ENCODE measurements at places on chromosomes 12 and 14.

DNA sequence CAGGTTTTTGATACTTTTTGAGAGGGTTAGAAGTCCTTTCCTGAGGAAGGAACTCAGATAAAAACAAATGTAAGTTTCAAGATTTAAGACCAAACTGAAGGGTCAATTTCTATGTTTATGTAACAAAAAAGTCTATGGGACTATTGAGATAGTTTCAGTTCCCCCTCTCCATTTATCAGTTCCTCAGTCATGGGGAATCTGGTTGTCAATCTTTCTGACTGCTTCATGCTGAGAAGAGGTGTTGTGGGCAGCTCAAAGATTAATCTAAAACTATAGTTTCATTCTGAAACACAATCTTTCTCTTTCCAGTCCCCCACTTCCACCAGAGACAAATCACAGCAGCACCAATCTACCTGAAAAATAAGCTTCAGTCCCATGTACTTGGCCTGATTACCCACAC, 93.7 kb downstream of the KCNMB4 start:
- DNase-seq = no peak

DNA sequence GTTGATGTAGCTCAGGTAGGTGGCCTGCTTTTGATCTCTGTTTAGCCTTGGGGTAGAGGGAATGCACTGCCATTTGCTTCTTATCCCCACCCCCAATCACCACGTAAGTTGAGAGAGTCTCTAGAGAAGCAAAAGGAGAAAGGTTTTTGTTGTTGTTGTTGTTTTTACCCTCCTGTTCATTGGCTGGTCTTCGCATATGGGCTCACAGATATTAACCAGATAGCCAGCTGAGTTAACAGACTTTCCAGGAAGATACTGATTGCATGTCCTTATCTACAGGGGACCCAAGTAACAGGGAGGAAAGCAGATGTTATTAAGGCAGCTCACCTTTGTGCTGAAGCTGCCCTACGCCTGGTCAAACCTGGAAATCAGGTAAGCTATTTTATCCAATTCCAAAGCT, 2.9 kb downstream of the PA2G4 start:
- no peak for DNase-seq

DNA sequence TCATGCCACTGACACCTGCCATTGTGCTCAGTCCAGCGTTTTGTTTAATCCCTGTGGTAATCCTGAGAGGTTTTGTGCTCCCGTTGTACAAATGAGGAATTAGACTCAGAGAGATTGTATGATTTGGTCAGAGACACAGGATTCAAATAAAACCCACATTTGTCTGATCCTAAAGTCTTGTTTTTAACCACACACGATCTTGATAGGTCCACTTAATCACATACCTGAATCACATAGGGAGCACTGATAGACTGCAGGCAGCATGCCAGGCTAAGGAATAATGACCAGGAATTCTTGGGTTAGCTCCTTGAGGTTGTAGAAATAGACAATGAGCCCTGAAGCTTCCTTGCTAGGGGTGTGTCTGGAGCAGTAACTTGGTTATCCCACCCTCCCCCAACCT, 202.6 kb upstream of the RGS6 start:
- no peak for DNase-seq

- DNase-seq = no peak
Observed at GRCh38 chr14:69226736-69227135, 33.2 kb upstream of the GALNT16 start.

GRCh38 chr12:14846876-14847580, 3.7 kb upstream of the ART4 start:
- no peak for DNase-seq

GRCh38 chr12:114391088-114391487, 14.9 kb downstream of the TBX5 start:
- DNase-seq = no peak

DNA sequence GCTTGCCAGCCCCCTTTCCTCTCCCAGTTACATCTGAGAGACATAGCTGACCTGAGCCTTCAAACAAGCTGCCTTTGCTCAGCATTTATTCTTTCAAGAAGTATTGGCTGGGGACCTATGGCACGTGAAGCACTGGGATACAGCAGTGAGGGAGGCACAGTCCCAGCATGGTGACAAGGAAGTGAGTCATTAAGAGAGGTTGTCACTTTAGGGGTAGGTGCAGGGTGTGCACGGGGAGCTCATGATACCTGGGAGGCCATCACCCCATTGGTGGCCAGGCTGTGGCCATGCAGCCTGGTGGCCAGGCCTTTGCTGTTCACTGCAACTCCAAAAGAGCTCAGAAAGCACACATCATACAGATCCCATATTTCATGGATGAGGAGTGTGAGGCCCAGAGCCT, 5.7 kb upstream of the KRT75 start:
- no peak for DNase-seq

DNA sequence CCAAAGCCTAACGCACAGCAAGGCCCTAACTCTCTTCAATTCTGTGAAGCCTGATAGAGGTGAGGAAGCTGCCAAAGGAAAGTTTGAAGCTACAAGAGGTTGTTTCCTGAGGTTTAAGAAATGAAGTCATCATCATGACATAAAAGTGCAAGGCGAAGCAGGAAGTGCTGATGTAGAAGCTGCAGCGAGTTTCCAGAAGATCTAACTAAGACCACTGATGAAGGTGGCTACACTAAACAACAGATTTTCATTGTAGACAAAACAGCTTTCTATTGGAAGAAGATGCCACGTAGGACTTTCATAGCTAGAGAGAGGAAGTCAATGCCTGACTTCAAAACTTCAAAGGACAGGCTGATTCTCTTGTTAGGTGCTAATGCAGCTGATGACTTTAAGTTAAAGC, 385.6 kb upstream of the OR4E1 start:
- DNase-seq = no peak

- no peak for DNase-seq
Observed at GRCh38 chr12:120368789-120369602, at the start of gene MSI1. TSS of gene MSI1 (minus strand) at chr12:120369164. CDS start at chr12:120369091, 73 bp downstream.

DNA sequence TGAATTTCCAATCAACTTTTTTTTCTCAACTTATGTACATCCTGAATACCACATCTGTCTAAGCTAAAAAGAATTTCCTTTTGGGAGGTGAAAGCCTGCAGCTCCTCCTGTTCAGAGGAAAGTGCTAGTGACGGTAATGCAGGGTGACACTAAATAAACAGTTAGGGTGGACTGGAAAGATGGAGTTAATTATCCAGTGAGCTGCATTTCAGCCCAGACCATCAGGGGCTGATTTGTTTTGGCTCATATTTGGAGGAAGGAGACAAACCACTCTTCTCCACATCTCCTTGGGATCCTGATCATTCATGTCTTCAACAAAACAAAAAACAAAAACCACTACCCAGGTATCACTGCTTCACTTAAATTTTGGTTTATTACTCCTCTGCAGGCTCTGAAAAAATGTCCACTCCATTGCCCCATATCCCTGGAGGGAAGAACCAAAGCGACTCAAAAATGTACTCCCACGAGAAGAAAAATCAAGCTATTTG, 5.1 kb upstream of the SIX1 start:
- DNase-seq = peak; percentile 89

- no peak for DNase-seq
Observed at GRCh38 chr14:101775826-101776225, 14.3 kb downstream of the PPP2R5C start.

DNA sequence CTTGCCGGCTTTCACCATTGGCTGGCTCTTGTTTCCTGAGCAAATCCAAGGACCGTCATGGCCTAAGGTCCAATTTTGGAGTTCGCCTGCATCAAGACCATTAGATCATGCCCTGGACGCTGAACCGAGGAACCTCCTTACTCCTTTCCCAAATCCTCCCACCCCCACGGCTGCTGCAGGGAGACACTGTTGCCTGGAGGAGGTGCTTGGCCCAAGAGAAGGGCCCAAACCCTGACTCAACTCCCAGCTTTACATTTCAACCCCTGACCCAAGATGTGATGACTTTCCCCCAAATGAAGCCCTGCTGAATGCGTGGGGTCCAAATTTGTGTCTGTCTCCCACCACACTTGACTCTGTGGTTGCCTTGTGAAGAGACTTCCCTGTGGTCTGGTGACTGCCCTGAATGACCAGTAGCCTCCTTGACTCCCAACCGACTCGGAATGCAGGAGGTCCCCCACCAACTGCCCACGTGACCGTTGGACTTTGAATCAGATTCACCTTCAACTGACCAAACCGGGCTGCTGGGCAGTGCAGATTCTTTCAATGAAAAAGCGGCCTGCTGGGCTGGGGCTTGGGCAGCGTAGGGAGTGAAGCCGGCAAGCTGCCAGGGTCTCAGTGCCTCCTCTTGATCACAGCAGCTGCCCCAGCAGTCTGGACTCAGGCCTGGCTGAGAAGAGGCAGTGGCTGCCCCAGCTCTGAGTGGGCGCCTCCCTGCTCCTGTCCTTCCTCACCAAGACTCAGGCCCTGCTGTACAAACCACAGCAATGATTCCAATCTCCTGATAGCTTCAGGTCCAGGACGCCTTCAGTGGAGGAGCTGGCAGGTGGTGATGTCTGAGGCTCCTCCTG, 46.7 kb upstream of the OASL start:
- DNase-seq = no peak

- DNase-seq = peak; percentile 96
Observed at GRCh38 chr12:124512667-124513296, 54.6 kb downstream of the NCOR2 start.

GRCh38 chr12:9669019-9669326, 540 bp upstream of the CLEC2D start:
- DNase-seq = no peak

- peak; percentile 15 for DNase-seq
Observed at GRCh38 chr14:86055512-86056075, 525.6 kb downstream of the FLRT2 start.

DNA sequence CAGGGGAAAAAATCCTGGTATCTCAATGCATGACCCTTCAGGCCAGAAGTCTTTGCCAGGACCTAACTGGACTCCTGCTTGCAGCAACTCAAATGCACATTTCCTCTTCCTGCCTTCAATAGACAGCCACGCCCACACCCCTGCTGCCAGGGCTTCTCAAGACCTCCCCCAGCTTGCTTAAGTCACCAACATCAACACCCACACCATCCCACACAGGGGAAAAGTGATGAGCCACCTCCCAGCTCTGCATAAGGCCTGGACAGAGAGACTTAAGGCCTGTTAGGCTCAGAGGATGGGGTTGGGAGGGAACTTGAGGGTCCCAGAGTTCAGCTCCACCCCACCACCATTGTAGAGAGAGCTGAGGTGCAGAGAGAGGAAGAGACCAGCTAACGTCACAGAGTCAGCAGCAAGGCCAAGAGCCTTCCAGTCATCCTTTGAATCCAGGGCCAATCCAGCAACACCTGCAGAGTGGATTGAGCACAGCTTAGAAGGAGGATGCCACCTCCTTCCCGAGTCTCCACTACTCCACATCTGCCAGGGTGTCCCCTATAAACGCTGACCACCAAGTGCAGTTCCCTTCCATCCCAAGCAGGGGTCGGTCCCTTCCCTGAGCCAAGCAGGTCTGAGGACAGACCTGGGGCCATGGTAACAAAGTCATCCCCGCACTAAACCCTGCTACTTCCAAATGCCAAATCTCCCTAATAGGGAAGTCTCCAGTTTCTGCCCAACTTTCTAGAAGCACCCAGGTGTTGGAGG, 50.0 kb downstream of the KDM2B start:
- DNase-seq = peak; percentile 73

GRCh38 chr12:59672273-59672672, 76.4 kb downstream of the SLC16A7 start:
- no peak for DNase-seq

DNA sequence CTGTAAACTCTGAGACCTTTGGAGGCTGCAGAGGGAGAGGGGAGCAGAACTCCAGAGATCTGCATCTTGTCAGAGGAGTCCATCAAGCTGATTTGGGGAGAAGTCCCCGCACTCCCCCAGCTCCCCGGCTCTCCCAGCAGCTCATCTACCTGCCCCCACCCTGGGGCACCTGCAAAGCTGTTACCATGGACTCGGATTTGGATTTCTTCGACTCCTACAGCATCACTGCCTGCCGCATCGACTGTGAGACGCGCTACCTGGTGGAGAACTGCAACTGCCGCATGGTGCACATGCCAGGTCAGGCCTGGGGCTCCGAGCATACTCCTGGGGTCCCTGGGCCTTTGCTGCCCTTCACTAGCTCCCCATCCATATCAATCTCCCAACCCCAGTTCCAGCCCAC, 6.9 kb upstream of the SMARCD1 start:
- DNase-seq = no peak

- DNase-seq = peak; percentile 10
Observed at GRCh38 chr12:39441963-39442830, 723 bp downstream of the KIF21A start.
